ENCODE measurements at places on chromosomes 3 and 15. TPM values are rescaled to one million over a fixed set of nuclear protein-coding genes. Genes with fewer than 3 reads are reported as not detected.

The ITIH1 gene
- total RNA-seq: not detected

The GOLGA8R gene
- total RNA-seq: 0.26 TPM

The FSIP1 gene
- total RNA-seq: 0.51 TPM

The ADGRG7 gene
- total RNA-seq: not detected

The GPR156 gene
- under 0.01 TPM for total RNA-seq

The NRG4 gene
- not detected for total RNA-seq

The ARMC8 gene
- total RNA-seq: 51.2 TPM

The PLA2G4D gene
- not detected for total RNA-seq

The PLA2G4F gene
- not detected for total RNA-seq

The KLHL24 gene
- 95.8 TPM for total RNA-seq

The ZXDC gene
- total RNA-seq: 11.4 TPM

The GOLGA6L10 gene
- under 0.01 TPM for total RNA-seq

The USP19 gene
- total RNA-seq: 30.4 TPM

The CCNDBP1 gene
- 81.0 TPM for total RNA-seq

The SLC35A5 gene
- 25.7 TPM for total RNA-seq

The IL17RE gene
- 0.13 TPM for total RNA-seq

The BRK1 gene
- total RNA-seq: 138 TPM

The GOLGA6D gene
- not detected for total RNA-seq

The OR5K2 gene
- not detected for total RNA-seq

The PLCH1 gene
- total RNA-seq: under 0.01 TPM

The TTLL13 gene
- 0.13 TPM for total RNA-seq

The MESP1 gene
- under 0.01 TPM for total RNA-seq

The CCDC9B gene
- total RNA-seq: 6.5 TPM

The GOLGA8T gene
- under 0.01 TPM for total RNA-seq

The CPNE9 gene
- not detected for total RNA-seq

The SLC28A2 gene
- total RNA-seq: not detected

The ADAMTS7 gene
- total RNA-seq: 8.1 TPM

The TUSC7 gene
- not detected for total RNA-seq

The ZNF774 gene
- total RNA-seq: 0.64 TPM

The HEMK1 gene
- 4.8 TPM for total RNA-seq

The ANKUB1 gene
- under 0.01 TPM for total RNA-seq

The SLC24A5 gene
- not detected for total RNA-seq

The ANKDD1A gene
- 6.0 TPM for total RNA-seq

The SAMMSON gene
- not detected for total RNA-seq

The LMAN1L gene
- not detected for total RNA-seq

The EIF4A2 gene
- 384 TPM for total RNA-seq

The CCR8 gene
- not detected for total RNA-seq

The CHRM5 gene
- 0.13 TPM for total RNA-seq

The SLC22A13 gene
- under 0.01 TPM for total RNA-seq

The ZNF620 gene
- 5.6 TPM for total RNA-seq

The SAXO2 gene
- total RNA-seq: 0.38 TPM

The TM4SF4 gene
- not detected for total RNA-seq
